ENCODE measurements at places on chromosomes 2 and 18. TPM values are rescaled to one million over a fixed set of nuclear protein-coding genes. Genes with fewer than 3 reads are reported as not detected.

GRCh38 chr2:121858369-121858768 lies 102.9 kb downstream of the TSN start:
- no peak for DNase-seq

Gene CLEC4F
- total RNA-seq, result not detected

Gene DLGAP1
- total RNA-seq, result 1.5 TPM

Gene KATNAL2
- total RNA-seq, result 0.55 TPM

Gene SNED1
- 32.6 TPM for total RNA-seq

- no peak for DNase-seq
Measured at GRCh38 chr2:48249631-48250473, 280.1 kb upstream of the STON1 start.

Gene FBXO41
- total RNA-seq, result 13.3 TPM

DNA sequence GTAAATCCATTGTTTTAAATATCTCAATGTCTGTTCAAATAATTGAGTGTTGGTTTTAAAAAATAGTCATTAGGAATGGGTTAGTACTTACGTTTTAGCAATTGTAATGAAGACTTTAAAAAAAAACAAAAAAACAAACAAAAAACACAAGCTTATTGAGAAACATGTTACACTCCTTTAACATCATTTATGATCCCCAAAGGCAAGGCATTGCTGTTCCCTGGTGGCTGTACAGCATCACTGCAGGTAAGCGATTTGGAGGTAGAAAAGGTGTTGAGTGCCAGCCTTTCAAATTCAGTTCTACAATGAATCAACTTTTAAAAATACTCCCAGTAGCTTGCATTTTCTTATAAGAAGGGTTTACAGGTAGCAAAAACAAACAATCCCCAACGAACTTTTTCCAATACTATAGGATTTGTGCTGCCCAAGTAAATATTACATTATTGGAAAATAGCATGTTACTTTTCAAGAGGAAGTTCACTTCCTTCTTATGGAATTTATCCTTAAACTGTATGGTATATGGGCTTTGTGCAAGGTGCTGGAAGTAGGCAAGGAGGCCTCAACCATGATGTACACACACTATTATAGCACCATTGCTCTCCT lies 27.5 kb downstream of the CNRIP1 start:
- no peak for DNase-seq

Gene IHH
- total RNA-seq, result not detected

- no peak for DNase-seq
Measured at GRCh38 chr2:53600815-53601214, 166.8 kb upstream of the CHAC2 start.

Gene MTCL1
- total RNA-seq, result 0.75 TPM

DNA sequence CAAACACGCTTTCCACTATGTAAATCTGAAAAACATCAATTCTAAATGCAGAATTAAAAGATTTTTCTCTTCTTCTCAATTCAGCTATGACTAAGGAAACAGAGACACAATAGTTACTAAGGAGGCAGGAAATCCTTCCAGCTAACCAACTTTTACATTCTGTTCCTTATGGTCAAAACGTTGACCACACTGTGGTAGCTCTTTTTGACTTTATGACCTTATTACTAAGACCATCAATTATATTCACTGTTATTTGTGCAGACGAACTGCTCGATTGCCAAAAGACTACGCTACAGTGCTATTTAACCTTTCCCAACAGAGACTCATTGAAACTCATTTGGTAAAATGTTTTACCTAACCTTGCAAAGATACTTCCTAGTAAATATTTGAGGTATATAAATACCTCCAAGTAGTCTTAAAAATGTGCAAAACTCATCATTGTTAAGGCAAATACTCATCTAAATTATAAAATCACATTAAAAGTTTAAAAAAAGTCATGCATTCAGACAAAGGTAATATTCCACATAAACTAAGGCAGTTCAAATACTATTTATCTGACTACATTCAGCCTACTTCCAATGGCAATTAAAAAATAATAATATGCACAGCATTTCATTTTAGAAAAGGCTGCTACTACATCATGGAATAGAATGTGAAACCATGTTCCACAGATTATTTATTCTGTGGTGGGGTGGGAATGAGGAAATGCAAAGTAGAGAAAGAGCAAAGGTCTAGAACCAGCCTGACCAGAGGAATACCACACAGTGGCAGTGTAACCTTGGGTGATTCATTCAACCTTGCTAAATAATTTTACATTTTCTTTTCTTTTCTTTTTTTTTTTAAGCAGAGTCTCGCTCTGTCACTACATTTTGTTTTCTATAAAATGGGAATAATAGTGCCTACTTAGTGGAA lies 139.9 kb downstream of the THADA start:
- DNase-seq, result no peak

GRCh38 chr2:70385966-70386595 lies 84.2 kb upstream of the FAM136A start:
- DNase-seq, result no peak

- no peak for DNase-seq
Measured at GRCh38 chr2:85736456-85737355, 17.1 kb upstream of the ATOH8 start.

DNA sequence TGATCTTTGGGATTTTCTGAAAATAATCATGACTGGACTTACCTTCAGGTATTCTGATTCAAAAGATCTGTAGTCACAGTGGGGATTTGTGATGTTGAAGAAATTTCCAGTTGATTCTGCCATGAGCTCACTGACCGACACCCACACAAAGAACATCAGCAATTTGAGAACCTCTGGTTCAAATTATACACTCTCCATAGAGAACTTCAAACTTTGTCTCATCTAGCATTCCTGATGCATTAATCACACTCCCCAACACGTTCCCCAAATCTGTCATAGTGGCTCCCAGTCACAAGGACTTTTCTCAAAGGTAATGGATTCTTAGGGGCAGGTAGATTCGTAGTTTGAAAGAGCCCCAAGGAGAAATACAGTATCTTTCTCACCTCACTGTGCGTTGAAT lies 584.3 kb downstream of the FBXO15 start:
- DNase-seq, result no peak

- DNase-seq, result no peak
Measured at GRCh38 chr2:190447766-190448165, 39.6 kb downstream of the MFSD6 start.

DNA sequence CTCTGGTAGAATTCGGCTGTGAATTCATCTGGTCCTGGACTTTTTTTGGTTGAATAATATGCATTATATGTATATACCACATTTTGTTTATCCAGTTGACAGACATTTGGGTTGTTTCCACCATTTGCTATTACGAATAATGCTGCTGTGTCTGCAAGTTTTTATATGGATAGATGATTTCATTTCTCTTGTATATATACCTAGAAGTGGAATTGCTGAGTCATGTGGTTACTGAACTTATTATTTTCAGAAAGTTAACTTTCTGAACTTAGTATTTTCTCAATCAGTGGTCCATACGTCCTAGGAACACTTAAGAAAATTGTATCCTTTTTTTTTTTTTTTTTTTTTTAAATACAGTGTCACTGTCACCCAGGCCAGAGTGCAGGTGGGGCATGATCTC lies 63.3 kb downstream of the RIF1 start:
- no peak for DNase-seq

GRCh38 chr2:99850084-99850710 lies 292.2 kb downstream of the AFF3 start:
- no peak for DNase-seq

DNA sequence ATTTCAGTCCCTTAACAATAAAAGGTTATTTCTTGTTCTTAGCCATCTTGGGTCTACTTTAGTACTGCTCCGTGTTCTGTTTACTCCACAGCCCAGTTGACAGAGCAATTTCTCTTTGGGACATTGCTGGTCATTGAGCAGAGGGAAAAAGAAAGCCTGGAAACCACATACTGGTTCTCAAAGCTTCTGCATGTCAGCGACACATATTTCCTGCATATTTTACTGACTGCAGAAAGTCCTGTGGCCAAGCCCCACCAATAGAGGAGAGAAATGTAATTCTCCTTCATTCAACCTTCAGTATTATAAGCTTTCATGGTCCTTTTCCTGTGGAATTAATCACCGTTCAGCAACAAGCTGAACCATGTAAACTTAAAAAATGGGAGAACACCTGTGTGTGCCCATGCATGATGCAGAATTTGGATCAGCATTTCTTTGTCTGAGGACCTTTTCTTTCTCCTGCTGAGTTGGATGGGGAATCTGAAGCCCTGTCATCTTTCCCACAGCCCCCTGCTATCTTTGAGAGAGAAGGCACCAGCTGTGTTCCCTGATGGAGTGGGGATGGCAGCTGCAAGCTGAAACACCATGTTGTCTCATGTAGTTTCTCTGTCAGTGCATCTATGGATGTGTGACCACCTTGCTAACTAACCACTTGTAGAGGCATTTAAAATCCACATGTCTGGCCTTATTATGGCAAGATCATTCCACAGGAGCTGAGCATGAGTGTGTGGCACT lies 431.6 kb downstream of the MEIS1 start:
- DNase-seq, result no peak

Gene SFTPB
- not detected for total RNA-seq

- DNase-seq, result no peak
Measured at GRCh38 chr2:165909466-165909865, 44.1 kb downstream of the TTC21B start.

Gene CAD
- 39.7 TPM for total RNA-seq

Gene ACADL
- total RNA-seq, result not detected

GRCh38 chr18:21980744-21981143 lies 188.6 kb upstream of the GATA6 start:
- DNase-seq, result no peak

- DNase-seq, result no peak
Measured at GRCh38 chr2:217489145-217489960, 513.4 kb downstream of the TNS1 start.

Gene CD207
- total RNA-seq, result not detected

- no peak for DNase-seq
Measured at GRCh38 chr18:79442508-79443221, 46.9 kb downstream of the NFATC1 start.

GRCh38 chr2:205496370-205496769 lies 185.9 kb upstream of the NRP2 start:
- DNase-seq, result no peak

GRCh38 chr2:5410991-5411700 lies 281.0 kb upstream of the SOX11 start:
- DNase-seq, result no peak

Gene MERTK
- total RNA-seq, result 0.35 TPM

Measured in activated CD4-positive, alpha-beta memory T cell treated with anti-CD3 and anti-CD28 coated beads, Interleukin-2, amount 10 ng/mL, durations not matched to agents 7 days and 5 days (primary cell).